ENCODE measurements at places on chromosomes 7 and 10.

- no peak for DNase-seq
Measured at GRCh38 chr7:81816312-81816711, 46.5 kb upstream of the HGF start.

DNA sequence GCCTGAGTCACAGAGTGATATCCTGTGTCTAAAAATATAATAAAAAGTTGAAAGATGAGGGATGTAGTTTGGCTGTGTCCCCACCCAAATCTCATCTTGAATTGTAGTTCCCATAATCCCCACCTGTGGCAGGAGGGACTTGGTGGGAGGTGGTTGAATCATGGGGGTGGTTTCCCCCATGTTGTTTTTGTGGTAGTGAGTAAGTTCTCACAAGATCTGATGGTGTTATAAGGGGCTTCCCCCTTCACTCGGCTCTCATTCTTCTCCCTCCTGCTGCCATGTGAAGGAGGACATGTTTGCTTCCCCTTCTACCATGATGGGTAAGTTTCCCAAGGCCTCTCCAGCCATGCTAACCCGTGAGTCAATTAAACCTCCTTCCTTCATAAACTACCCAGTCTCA, 25.1 kb upstream of the UBE3C start:
- no peak for DNase-seq

DNA sequence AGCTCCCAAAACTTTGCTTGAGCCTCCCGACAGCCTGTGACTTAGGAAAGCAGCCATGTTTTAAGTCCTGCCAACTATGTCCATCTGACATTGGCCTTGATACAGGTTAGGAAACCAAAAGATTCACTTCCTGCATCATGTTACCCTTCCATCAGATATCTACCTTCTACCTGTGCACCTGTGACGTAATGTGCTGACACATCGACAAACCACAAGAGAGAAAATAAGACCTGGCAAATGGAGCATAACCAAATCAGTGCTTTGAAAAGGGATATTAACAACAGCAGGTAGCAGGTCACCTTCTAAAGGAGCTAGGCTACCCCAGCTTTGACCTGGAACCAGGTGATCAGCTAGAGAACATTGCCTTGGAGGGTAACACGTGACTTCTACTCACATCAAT, 14.8 kb upstream of the PRR15 start:
- DNase-seq = no peak

DNA sequence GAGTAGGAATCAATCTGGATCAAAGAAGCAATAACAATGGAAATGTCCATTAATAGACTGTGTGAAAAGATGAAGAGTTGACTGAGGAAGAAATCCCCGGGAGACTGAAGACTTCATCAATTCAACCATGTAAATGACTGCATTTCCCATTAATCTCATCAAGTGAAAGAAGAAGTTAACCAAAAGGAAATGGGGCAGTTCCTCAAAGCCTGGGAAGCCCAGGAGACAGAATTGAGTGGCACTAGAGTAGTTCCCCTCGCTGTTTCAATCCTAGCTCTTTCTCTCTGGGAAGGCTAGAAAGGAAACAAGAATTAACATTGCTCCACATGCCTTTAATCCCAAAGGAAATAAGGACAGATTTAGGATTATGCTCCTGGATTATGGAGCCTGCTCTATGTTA, 4.8 kb upstream of the OR6V1 start:
- no peak for DNase-seq

GRCh38 chr7:28957751-28958234, 337 bp downstream of the TRIL start:
- DNase-seq = no peak

DNA sequence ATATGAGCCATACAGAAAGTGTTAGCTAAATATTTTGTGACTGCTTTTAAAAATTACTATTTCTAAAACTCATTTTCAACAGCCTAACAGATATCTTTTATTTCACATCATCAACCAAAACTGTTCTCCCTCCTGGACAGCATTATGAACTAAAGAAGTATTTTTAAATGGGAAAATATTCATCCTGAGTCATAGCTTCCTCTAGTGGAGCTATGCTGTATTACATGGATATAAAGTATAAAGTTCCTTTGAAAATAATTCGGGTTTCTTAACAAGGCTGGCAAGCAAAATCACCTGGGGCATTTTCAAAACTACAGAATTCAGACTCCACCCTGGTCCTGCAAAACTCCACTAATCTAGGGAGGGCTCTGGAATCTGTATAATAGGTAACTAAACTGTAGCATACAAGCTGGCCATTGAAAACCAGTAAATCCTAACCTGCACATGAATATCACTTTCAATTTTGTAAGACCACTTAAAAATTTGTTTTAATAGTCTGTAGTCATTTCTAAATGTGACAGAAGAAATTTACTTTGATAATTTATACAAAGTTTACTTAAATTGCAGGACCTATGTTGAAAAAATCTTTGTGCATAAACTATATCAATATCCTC, 53.5 kb downstream of the SCIN start:
- DNase-seq = no peak

DNA sequence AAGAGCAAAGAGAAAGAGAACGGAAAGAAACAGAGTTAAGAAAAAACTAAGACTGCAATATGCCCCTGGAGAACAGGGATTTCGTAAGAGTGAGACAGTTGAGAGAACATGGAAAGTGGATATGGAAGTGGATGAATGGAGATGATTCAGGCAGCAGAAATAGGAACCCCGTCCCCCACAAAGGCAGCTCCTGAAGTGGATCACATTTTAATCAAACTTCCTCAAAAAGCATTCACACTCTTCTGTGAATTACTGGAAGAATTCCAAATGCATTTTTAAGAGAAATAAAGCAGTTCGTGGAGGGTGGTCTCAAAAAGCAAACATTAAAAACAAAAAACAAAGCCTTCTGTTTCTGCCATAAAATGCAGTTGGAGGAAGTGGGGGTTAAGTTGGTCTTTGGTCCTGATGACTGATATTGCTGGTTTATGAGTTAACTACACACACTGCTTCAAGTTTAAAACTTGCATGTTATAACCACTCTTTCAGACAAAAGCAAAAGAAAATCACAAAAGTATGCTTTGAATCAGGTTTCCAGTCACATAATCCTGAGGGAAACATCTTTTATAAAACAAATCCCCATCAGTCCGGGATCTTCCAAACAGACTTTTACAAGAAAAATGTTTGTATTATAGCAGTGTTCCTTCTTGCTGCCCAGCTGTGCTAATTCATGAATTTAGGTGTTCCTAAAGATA, 214.3 kb downstream of the FANK1 start:
- DNase-seq = no peak

DNA sequence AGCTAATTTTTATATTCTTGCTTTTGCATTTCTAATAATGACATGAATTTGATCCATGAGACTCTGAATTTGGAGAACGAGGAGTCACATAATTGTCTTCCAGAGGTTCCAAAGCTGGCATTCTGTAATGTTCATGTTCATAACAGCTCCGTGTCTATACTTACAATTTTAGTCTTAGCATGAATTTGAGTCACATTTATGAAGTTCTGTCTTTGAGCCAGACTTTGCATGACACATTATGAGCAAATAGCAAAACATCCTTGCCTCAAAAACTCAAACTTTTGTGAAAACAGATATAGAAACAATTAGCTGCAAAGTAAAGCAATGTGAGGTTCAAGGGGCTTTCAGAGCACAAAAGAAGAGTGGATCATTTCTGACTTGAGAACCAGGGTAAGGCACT, 44.5 kb upstream of the CAV2 start:
- no peak for DNase-seq

DNA sequence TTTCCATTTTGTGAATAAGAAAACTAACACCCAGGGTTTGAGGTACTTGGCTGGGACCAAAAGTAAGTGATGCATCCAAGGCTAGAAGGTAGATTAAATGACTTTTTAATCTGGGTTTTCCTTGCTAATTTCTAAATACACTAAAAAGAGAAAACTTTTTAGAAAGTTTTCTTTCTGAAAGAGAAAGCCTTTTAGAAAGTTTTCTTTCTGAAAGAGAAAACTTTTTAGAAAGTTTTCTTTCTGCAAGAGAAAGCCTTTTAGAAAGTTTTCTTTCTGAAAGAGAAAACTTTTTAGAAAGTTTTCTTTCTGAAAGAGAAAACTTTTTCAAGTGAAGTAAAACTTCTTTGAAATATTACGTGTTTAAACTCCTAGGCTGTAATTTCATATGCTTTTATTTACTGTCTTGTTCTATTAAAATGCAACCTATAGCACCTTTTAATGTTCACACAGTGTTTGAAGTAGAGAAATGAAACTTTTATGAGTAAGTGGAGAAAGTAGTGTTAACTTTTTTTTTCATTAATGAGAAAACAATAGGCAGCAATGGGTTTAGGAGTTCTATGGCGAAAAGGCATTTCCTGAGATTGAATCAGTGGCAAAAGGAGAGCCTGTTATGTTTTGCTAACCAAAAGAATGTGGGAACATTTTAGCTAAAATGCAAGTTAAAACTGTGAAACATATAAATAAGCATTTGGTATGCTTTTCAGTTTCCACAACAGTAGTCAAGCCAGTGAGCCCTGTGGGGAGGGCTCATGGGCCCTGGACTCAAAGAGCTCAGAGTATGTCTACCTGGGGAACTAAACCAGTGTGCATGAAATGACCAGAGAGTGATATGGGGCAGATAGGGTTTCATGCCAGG, 103.7 kb downstream of the RBM20 start:
- no peak for DNase-seq

- peak; percentile 15 for DNase-seq
Measured at GRCh38 chr7:32957326-32958045, at the start of gene FKBP9. FKBP9 (plus strand) TSS chr7:32957440; CDS start chr7:32957574, 134 bp downstream.

DNA sequence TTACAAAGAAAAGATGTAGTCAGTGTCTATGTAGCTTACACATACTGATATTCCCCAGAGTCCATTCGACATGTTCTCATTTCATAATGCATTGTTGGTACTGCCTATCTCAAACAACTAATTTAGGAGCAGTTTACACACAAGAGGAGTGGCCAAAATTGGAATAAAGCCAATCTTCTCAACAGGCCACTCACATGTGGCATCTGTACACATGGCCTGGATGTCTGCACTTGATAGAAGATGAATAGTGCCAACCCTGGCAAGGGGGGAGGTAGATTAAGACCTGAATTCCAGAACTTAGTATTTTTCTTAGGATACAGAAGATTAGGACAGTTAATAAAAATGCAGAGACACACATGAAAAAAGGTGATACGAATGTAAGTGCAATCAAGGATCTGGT, 125.3 kb upstream of the STARD3NL start:
- DNase-seq = no peak

GRCh38 chr10:115278294-115278693, 185.1 kb downstream of the ATRNL1 start:
- DNase-seq = no peak

DNA sequence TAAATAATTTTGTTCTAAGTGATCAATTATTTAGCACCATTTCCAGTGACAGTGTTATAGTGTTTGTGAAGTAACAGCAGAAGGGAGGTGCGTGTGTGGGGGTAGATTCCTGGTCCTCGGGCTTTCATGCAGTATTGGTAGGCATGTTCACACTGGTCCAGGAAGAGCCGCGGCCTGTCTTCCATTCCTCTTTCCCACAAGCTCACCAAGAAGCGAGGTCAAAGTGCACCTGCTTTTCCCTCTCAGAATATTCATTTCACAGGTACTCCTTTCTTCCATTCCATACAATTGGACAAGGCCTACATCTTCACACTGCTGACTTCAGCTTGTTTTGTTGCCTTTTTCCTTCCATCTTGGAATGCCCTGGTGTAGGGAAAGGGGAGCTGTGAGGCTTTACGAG, 151.8 kb upstream of the CELF2 start:
- DNase-seq = no peak

GRCh38 chr7:96998744-96999143, 6.6 kb upstream of the DLX6 start:
- DNase-seq = no peak

GRCh38 chr7:40437936-40438634, 303.3 kb downstream of the SUGCT start:
- no peak for DNase-seq

GRCh38 chr10:101780187-101780817, 2.9 kb downstream of the NPM3 start:
- DNase-seq = no peak

- DNase-seq = no peak
Measured at GRCh38 chr10:71796749-71797405, 23.6 kb upstream of the VSIR start.

GRCh38 chr10:42850931-42851330, 68.3 kb downstream of the BMS1 start:
- DNase-seq = no peak

GRCh38 chr7:127252778-127253280, at the start of gene GRM8:
GRM8 (minus strand) TSS chr7:127252941.
- peak; percentile 11 for DNase-seq

GRCh38 chr7:36203071-36203790, 50.2 kb downstream of the EEPD1 start:
- DNase-seq = no peak

GRCh38 chr10:60235001-60235400, 154.7 kb downstream of the ANK3 start:
- DNase-seq = no peak

GRCh38 chr10:73262105-73262730, 9.8 kb upstream of the MRPS16 start:
- no peak for DNase-seq

GRCh38 chr10:72932259-72933015, 22.2 kb downstream of the PLA2G12B start:
- no peak for DNase-seq

GRCh38 chr7:30975256-30975899, 11.6 kb downstream of the GHRHR start:
- no peak for DNase-seq

GRCh38 chr10:115975506-115975905, 297.5 kb downstream of the GFRA1 start:
- DNase-seq = no peak

- DNase-seq = no peak
Measured at GRCh38 chr10:80468806-80469421, 14.8 kb downstream of the TSPAN14 start.

DNA sequence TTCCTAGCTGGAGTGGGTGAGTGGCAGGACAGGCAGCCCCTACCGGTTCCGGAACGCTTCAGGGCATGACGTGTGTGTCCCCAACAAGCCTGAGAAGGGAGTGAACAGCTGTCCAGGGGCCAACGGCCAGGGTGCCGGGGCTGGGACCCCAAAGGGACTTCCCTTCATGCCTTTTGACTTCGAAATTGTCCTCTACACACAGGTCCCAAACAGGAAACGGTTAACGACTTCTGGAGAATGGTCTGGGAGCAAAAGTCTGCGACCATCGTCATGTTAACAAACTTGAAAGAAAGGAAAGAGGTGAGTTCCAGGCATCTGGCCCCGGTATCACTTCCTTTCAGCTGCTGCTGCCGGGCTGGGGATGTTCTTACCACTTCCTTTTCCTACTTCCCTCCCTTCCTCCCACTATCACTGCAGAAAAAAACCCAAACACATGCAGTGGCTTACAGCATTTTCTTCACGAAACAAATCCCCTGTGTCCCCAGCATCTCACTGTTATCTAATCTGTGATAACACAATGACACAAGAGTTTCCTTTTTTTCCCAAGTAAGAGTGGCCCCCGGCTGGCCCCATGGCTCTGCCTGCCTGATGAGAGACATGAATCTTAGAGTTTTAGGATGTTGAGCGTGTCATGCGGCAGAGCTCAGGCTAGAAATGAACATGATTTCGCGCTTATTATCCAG, 63.2 kb downstream of the MKI67 start:
- DNase-seq = no peak
